ENCODE measurements at places on chromosomes 5 and 9. TPM values are rescaled to one million over a fixed set of nuclear protein-coding genes. Genes with fewer than 3 reads are reported as not detected.

CNTNAP3B gene
- total RNA-seq: 4.1 TPM

SPAAR gene
- 0.23 TPM for total RNA-seq

- no peak for DNase-seq
These were observed 79.4 kb downstream of the PAM start for GRCh38 chr5:102834438-102834964.

OBP2B gene
- total RNA-seq: not detected

ALDH7A1 gene
- total RNA-seq: 25.0 TPM

DMRT3 gene
- total RNA-seq: not detected

GRCh38 chr9:104068546-104068945 lies 25.6 kb upstream of the SMC2 start:
- peak; percentile 27 for DNase-seq

DNA sequence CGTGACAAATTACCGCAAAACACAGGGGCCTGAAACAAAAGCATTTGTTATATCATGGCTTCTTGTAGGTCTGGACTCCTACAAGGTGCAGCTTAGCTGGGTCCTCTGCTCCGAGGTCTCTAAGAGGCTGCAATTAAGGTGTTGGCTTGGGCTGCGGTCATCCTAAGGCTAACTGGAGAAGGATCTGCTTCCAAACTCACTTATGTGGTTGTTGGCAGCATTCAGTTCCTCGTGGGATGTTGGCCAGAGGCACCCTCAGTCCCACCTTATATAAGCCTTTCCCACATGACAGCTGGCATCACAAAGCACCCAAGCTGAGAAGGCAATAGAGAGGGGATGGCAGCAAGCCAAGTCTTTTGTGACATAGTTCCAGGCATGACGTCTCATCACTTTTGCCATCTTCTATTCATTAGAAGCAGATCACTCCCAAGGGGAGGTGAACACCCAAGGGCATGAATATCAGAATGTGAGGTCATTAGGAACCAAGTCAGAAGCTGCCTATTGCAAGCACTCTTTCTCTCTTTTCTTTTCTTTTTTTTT lies 47.9 kb upstream of the ZBTB43 start:
- DNase-seq: no peak

DNA sequence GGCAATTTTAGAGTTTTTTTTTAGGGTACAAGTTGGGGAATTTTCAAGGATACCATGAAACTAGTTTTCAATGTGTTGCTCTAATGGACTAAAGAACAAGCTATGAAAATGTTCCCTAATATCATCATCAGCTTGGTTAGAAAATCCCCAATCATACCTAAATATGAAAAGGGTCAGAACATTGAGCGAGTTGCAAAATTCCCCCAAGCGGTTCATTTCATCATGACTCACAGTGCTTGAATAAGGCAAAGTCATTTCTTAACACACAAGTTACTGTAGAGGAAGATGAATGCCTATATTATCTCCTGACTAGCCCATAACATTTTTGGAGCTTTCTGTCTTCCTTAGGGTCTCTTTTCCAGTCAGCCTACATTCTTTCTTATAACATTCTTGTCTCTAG lies 62.7 kb downstream of the ST8SIA4 start:
- peak; percentile 25 for DNase-seq

GRCh38 chr9:91206806-91207205 lies 154.9 kb downstream of the AUH start:
- DNase-seq: no peak

CCDC180 gene
- total RNA-seq: 0.03 TPM

C9orf78 gene
- 101 TPM for total RNA-seq

- peak; percentile 86 for DNase-seq
These were observed 142.9 kb downstream of the CAMK4 start for GRCh38 chr5:111367115-111367514.

INSYN2B gene
- total RNA-seq: 14.0 TPM

GRPEL2 gene
- 28.0 TPM for total RNA-seq

RGS7BP gene
- not detected for total RNA-seq

GRCh38 chr9:127222388-127223095 lies 42.0 kb upstream of the GARNL3 start:
- DNase-seq: no peak

Data from HT1080 (cell line).